ENCODE measurements at places on chromosomes 3 and 15.
A peak's percentile ranks its signal among the peaks of the same experiment; 100 is the strongest.

DNA sequence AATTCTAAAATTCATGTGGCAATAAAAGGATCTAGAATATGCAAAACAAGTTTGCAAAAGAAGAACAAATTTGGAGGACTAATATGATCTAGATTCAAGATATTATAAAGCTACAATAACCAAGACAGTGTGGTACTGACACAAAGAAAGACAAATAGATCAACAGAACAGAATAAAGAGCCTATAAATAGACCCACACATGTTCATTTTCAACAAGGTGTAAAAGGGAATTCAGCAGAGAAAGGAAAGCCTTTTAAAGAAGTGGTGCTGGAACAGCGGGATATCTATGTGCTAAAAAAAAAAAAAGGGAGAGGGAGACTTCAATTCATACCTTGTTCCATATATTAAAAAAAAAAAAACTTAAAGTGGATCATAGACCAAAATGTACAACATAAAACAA is 149.0 kb downstream of the WDR76 start:
- DNase-seq = no peak

DNA sequence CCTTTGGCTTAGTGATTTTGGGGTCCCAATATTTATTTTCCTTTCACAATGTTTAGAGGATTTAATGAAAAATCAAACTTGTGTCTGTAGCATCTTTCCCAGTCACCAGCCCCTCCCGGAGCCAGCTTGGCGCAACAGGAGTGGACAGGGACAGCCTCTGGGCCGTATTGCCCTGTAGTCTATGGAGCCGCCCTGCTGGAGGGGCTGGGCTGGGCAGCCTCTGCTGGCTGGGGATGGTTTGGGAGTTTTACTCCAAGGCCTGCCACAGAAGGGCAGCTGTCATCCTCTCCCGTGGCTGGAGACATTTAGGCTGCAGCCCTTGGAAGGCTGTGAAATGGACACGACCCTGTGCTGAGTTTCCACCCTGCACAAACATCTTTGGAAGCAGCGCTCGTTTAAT is 89.4 kb upstream of the RGMA start:
- DNase-seq = no peak

DNA sequence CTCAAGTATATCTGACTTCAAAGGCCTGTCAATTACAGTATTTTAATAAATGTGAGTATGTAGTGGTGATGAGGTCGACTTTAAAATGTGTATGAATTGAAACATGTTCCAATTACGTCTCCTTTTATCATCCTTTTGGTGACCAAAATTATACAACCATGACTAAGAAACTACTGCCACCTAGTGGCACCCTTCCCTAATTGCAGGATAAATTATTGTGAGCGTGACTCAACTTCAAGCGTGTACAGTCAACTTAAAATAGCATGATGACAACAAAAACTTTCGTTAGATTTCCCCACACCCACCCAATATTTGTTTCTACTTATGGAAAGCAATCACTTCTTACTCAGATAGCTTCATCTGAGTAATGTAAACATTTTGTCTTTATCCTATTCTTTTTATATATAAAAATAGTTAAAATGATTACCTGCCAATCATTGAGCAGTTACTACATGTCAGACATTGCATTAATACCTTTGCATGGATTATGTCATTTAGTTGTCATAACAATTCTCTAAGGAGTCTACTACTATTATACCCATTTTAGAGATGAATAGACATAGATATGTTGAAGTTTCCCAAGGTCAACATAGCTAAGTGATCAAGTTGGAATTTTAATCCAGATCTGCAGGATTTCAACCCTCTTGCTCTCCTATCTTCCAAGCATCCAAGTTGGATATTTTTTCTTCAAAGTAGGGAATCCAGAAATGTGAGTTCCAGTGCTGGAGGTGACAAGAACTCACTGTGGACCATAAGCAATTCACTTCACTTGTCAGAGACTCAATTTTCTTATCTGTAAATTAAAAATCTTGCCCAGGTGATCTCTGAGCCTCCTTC is 106.0 kb downstream of the MEX3B start:
- DNase-seq = no peak

DNA sequence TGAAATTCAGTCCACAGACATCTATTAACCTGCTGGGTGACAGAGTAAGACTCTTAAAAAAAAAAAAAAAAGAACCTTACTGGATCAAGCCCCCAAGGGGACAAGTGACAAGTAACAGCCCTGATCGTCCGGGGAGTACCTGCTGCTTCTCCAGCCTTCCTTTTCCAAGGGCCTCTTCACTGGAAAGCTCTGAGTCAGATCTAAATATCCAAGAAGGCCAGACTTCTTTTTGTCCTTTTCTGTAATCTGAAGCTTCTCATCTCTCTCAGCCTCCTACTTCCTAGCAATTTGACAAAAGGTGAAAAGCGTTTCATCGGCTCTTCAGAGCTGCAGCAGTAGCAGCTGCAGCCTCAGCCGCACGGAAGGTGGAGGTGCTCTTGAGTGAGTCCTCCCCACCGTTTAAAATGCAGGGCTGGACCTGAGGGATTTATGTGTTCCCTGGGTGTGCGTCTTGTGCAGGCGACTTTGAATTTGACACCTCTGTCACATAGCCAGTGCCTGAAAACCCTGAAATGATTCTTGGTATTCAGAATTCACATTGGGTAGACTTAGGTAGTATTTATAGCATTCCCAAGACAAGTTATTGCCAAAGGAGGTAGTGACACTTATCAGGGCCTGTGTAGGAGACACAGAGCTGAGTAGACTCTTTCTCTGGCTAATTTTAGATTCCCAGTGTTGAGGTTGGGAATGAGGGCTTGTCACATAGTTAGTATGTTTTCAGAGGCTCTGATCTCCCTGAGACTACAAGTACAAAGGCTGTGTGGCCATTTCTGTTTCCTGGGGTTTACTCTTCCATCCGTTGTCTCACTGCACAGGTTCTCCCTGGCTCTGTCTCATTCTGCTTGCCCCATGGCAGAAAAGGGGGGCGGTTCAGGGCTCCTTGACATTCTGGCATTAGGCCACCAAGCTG is 291.2 kb upstream of the C2CD4B start:
- DNase-seq = no peak

GRCh38 chr15:38879909-38880471 is 315.4 kb upstream of the RASGRP1 start:
- peak; percentile 35 for DNase-seq

DNA sequence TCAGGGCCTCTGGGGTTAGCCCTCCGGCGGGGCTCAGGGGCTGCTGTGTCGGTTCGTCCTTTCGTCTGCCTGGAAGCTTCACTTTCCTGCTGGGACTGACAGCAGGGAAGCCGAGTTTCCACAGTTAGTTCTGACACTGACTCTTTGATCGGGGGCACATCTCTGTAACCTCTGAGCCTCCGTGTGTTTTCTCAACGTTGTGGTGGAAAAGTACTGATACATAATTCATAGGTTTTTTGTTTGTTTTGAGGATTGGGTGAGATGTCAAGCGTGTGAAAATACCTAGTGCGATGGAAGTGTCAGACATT is 481 bp downstream of the AP4E1 start:
- DNase-seq = no peak

DNA sequence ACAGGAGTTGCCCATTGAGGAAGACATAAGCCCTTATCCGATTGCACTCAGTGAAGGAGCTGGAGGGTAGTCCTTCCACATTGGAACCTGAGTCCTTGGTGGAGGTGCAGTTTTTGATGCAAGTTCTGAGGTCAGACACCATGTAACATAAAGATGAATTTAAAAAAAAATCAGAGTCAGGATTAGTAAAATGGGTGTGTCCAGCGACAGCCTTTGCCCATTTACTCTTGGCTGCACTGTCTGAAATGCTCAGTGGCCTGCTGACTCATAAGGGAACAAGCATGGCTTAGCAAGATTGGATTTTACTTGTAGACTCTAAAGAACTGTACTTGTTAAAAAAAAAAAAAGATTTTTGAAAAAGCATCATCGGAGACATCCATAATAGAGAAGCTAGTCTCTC is 241.1 kb upstream of the TOPAZ1 start:
- DNase-seq = peak; percentile 63

GRCh38 chr3:57727106-57727505 is 29.0 kb upstream of the SLMAP start:
- DNase-seq = no peak

GRCh38 chr3:8529181-8529637 is 27.6 kb downstream of the LMCD1 start:
- DNase-seq = peak; percentile 15

- DNase-seq = no peak
Observed at GRCh38 chr3:51933471-51934138, 8.1 kb downstream of the RRP9 start.

DNA sequence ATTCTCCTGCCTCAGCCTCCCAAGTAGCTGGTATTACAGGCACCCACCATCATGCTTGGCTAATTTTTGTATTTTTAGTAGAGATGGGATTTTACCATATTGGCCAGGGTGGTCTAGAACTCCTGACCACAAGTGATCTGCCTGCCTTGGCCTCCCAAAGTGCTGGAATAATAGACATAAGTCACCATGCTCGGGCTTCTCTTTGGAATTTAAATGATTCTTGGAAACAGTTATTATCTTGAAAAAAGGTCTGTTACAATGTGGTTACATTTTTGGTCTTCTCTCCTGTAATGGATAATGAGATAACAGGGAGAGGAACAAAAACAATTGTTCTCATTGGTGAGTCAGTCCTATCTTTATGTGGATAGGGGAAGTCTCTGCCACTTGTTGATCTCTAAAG is 59.8 kb upstream of the AADACL2 start:
- no peak for DNase-seq

GRCh38 chr3:12357456-12357855 is 68.6 kb downstream of the PPARG start:
- no peak for DNase-seq

DNA sequence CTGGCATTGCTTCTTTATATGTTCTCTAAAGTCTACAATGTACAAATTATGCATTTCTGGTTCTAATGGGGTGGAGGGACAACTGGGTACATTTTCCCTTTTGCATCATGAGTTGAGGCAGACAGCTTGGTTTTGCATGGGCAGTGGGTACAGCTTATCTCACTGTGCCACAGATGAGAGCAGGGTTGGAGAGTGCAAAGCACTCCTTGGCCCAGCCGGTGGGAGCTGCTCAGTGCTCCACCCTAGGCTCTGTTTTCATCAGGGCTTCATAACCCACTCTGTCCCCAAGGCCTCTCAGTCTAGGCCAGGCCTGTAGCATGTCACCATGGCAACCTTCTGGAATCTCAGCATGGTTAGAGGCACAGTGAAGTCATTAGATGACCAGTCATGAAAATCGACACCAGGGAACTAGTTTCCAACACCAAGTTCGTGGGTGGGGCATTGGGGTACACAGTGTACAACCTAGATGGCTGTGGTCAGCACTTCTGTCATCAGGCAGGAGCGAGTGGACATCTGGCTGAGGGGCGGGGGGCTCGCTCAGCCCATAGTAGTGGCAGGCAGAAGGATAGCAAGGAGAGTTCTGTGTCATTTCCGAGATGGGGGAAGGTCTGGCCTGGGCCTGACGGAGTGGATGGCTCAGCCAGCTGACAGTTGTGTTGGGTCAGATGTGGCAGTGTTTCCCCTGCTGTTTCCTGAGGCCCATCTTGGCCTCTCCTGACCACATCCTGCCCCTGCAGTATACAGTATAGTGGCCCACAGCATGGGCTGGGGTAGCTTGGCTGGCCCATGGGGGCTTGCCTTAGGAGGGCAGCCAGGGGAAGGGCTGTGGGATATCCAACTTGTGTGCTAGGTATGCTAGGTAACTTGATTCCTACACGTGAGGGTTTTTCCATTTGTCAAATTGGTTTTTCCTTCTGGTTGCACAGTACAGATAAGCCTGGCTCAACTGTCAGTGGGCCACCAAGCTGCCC is 75.7 kb upstream of the PRR23C start:
- DNase-seq = no peak

- DNase-seq = no peak
Observed at GRCh38 chr3:122475316-122475715, 39.4 kb downstream of the KPNA1 start.

DNA sequence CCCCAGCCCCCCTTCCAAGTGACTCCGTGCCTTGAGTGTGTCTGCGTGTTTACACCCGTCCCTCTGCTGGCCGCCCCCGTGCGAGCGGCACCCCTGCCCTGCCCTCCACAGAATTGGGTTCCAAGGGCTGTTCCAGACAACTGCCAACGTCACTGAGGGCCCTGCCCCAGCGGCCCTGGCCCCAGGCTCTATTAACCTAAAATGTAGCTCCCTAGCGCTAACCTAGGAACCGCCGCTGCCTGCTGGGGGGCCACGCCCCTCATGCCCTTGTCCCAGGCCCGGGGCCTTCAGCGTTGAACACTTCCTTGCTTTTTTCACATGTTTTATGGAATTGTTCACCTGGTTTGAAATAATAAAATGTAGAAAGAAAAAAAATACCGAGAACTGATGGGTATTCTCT is 10.0 kb upstream of the SEMA3B start:
- DNase-seq = no peak

DNA sequence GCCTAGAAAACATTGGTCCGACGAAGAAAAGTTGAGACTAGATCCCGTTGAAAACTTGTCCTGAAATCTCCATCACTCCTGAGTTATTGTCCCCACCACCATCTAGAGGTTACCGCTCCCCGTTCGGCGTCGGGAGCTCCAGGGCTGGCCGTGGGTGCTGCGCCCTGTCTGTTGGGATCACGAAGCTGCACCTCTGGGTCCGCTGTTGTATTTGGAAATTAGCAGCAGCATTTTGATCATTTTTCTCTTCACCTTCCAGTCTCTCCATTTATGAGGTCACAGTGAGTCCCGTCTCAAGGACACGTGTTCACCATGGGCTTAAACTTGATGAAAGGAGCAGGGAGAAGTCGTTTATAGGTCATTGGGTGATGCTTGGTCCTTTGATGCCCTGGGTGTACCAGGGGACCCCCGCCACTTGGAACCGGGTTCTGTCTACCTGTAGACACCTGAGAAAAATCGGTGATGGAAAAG is 565 bp downstream of the MANF start:
- peak; percentile 33 for DNase-seq

DNA sequence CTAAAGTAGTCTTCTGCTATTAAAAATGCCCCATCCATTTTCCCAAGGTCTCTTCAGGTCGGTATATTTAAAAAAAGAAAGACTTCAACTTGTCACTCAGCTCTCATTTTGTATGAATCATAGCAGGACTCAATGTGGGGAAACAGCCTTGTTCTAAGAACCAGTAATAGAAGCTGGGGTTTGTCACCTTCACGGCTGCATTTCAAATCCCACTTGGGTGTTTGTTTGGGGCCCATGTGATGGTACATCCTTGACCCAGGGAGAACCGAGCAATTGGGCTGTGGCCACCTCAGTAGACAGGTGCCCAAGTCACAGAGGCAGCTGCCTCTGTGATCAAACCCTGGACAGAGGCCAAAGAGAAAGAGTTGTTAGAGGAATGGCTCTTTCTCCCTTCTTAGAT is 70.3 kb upstream of the ARL8B start:
- DNase-seq = no peak

- peak; percentile 82 for DNase-seq
Observed at GRCh38 chr3:170414202-170414663, 4.4 kb upstream of the CLDN11 start.

- no peak for DNase-seq
Observed at GRCh38 chr3:192011137-192011536, 550.2 kb downstream of the PYDC2 start.
